Fibroblast of lung (primary cell): ENCODE measurements at places on chromosomes 1 and 21.
A peak's percentile ranks its signal among the peaks of the same experiment; 100 is the strongest.

GRCh38 chr1:226702957-226703831, 35.9 kb downstream of the ITPKB start:
- DNase-seq: peak; percentile 80

GRCh38 chr1:228900099-228900885, 165.0 kb downstream of the RHOU start:
- DNase-seq: peak; percentile 53

- DNase-seq: no peak
Measured at GRCh38 chr1:200146100-200146499, 118.6 kb downstream of the NR5A2 start.

DNA sequence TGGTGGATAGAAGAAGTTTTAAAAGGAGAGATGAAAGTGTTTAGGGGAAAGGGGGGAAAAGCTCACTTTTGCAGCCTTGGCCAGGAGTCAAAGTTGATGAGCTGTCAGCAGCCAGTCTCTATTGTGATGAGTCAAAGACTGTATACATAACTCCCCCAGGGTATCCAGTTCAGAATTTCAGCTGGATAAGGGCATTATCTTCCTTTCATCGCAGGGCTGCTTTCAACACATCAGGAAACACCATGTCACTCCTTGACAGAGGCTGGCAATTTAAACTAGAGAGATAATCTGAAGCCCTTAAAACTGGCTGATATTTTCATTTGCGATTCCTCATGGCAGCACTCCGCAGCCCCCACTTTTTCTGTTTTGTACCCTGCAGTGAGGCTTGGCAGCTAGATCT, 328.5 kb downstream of the TBX15 start:
- DNase-seq: no peak

DNA sequence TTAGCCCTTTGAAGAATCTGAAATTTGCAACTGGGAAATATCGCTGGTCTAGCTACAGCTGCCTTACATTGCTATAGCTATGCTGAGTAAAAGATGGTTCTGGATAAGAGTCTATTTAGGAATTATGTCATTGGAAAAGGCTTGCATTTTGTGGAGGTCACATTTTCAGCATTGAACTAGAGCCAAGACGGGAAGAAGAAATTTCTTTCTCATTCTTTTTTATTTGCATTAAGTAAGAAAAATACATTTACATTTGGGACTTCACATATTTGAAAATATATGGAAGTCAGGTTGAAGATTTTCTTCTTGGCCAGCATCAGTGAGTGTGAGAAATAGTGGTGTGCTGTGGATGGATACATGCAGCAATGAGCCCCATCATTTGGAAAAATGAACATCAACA, 291.6 kb downstream of the PTBP2 start:
- no peak for DNase-seq

DNA sequence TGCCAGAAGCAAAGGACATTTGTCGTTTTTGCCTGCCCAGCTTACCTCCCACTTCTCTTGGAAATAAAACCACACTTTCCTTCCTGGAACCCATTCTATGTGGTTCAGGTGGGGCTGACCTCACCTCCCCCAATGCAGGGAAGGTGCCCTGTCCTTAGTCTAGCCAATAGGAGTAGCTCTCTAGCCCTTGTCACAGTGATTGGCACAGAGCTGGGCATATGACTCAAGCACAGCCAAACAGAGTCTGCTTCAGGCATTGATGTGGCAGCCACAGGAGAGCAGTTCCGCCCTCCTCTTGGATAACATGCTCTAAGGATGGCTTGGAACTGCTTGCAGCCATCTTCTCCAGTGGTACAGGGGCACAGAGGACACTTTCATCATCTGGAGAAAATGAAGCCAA, 134.0 kb downstream of the LRIG2 start:
- DNase-seq: no peak

DNA sequence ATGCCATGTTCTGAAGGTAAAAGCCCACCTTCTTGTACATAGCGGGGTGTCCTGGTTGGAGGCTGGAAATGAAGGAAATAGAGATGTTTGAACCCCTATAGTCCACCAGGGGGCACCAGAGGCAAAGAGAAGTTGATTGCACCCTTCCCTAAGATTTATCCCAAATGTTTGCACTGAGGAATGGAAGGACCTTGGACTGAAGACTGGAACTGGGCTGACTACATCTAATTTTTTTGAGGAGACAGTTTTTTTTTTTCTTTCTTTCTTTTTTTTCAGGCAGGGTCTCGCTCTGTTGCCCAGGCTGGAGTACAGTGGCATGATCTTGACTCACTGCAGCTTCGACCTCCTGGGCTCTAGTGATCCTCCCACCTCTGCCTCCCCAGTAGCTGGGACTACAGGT, 55.3 kb upstream of the EIF4G3 start:
- peak; percentile 74 for DNase-seq

GRCh38 chr1:19096036-19096833, 113.8 kb downstream of the UBR4 start:
- DNase-seq: no peak

- peak; percentile 93 for DNase-seq
Measured at GRCh38 chr21:34640858-34641257, 25.9 kb upstream of the RCAN1 start.

DNA sequence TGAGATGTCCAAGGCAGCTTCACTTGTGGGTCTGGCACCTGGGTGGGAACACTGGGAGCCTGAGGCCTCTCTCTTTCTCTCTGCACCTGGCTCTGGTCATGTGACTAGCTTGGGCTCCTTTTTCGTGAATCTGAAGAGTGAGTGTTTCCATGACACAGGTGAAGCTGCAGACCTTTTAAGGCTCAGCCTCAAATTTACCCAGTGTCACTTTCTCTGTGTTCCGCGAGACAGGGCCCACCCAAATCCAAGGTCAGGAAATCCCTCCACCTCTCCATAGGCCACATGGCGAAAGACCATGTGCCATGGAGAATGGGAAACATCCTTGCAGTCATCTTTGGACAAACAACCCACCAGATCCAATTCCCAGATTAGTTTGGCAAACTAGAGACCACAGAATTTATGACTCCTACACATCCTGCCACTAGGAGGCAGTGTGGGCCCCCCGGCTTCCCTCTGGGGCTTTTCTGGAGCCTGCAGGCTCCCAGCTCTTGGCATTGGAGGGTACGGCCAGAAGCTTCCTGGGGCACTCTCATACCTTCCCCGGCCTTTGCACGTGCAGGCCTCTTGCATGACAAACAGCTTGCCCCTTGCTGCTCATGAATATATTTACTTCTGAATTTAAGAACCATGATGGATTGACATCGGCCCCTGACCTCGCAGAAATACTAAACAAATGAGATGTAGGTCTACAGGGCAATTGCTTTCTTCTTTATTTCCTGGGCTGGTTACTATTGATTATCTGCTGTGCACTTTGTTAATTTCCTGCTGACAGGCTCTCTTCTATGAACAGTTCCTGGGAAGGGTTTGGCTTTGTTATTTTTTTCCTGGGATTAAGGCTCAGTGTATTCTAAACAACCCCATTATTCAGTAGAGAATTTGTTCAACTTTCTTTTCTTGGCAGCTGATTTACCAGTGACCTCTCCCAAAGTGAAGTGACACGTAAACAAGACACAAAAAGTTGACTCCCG, 180.7 kb downstream of the KAZN start:
- no peak for DNase-seq

- DNase-seq: peak; percentile 45
Measured at GRCh38 chr1:169858467-169858866, 35.2 kb downstream of the SCYL3 start.

GRCh38 chr1:210755991-210756659, 377.8 kb downstream of the KCNH1 start:
- no peak for DNase-seq

DNA sequence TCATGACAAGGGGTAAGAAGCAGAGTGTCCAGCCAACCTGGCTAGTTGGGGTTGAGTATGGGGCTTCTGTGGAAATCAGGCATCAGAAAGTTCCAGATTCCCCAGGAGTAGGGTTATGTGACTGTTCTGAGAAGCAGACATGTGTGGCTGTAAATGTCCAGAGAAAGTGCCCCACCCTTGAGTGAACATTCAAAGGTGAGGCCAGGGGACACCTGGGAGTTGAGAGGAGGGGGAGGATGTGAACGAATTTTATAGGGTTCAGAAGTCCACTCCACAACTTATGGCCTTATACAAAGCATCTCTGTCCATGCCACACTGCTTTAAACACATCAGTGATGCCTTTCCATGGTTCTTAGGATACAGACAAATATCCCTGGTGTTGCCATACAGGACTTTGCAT, 133.3 kb downstream of the IGSF21 start:
- no peak for DNase-seq

- DNase-seq: no peak
Measured at GRCh38 chr1:67257173-67257535, 50.5 kb upstream of the IL12RB2 start.

GRCh38 chr1:225872075-225872430, 10.1 kb downstream of the TMEM63A start:
- DNase-seq: no peak

- DNase-seq: no peak
Measured at GRCh38 chr21:28936036-28936435, 56.6 kb downstream of the LTN1 start.

- DNase-seq: no peak
Measured at GRCh38 chr1:191432817-191433216, 725.4 kb upstream of the RGS18 start.

GRCh38 chr1:213925531-213926182, 62.1 kb upstream of the PROX1 start:
- no peak for DNase-seq

- DNase-seq: peak; percentile 89
Measured at GRCh38 chr21:29372063-29372802, 73.5 kb downstream of the BACH1 start.

GRCh38 chr1:27504588-27505419, 14.8 kb upstream of the WASF2 start:
- DNase-seq: peak; percentile 62

GRCh38 chr1:65687428-65688214, 105.1 kb upstream of the PDE4B start:
- peak; percentile 37 for DNase-seq

DNA sequence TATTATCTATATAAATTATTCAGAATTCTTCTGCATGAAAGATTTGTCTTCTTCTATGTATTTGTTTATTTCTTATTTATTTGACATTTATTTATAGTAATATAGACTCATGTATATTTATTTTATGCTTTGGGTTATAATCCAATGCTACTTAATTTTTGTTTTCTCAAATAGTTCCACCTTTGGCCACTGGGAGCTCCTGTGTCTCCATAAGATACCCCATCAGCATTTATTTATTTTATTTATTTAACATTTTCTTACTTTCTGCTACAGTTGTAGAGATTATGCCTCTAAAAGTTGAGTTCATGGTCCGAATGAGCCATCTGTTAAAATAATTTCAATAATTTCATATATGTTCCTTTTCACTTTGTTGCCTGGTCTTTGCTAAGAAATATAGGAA, 289.4 kb downstream of the ADGRL2 start:
- no peak for DNase-seq

GRCh38 chr1:47507881-47508701, 70.2 kb downstream of the FOXD2 start:
- no peak for DNase-seq

DNA sequence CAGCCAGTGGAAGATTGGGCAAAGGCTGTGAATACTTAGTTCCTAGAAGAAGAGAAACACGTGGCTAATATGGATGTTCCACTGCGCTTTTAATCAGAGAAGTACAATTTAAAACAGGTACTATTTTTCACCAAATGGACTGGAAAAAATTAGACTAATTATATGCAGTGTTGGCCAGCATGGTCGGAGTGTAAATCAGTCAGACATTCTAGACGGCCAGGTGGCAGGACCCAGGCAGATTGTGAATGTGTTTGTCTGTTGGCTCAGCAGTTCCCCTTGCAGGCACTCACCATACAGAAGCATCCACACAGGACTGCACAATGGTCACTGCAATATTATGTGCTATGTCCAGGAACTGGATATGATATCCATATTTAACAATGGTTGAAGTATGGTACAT, 23.9 kb upstream of the SLC25A34 start:
- no peak for DNase-seq

DNA sequence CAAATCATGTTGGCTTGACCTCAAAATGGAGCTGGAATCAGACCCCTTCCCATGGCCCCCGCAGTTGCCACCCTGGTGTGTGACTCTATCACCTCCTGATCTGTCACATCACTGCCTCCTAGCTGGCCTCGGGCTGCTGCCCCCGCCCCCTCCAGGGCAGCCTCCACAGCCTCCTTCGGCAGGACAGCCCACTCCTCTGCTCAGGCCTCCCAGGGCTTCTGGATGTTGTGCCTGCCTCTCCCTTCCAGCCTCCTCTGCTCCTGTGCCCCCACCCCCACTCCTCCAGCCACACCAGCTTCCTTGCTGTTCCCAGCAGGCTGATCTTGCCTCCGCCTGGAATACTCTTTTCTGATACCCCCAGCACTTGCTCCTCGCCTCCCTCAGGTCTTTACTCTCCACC, 134.4 kb upstream of the EDN2 start:
- no peak for DNase-seq

DNA sequence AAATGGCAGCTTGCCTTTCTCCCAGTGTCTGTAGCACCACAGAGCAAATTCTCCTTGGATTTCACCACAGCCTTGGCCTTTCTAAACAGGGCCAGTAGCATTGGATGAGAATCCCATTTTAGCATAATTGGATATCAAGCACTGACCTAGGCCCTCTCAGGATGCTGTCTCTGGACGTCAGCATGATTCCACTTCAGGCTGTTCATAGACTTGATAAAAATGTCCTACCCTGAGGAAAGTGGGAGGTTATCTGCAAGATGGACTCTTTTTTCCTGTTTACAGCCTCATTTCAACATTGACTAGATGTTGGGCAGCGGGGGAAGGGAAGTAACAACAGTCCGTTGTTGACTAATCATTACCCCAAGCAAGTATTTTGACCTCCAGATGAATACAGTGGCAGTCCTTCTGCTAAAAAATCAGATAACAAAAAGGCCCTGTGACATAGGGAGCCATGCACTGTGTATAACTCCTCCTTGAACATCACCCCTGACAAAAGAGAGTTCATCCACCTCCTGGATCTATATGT, 5.2 kb downstream of the NPL start:
- DNase-seq: no peak

DNA sequence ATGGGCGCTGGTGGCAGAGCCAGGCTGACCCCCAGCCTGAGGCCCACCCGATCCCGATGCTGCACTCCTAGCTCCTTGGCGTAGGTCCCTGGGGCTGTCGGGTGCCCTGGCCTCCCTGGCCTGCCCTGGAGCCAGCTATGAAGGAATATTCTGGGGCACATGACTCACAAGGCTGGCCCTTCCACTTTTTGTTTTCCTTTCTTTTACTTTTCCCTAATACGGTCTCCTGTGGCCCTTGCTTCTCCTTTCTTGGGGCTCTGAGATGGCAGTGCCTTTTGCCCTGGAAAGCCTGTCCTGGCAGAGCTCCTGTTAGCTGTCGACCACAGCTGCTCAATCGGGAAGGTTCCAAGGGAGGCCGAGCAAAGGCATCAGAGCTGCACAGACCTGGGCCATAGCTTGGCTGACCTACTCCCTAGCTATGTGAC, 22.1 kb downstream of the ARHGEF10L start:
- DNase-seq: peak; percentile 36
